ENCODE measurements at places on chromosomes 4 and X.

- DNase-seq = no peak
These were observed 973.3 kb upstream of the FTHL17 start for GRCh38 chrX:32045149-32045548.

DNA sequence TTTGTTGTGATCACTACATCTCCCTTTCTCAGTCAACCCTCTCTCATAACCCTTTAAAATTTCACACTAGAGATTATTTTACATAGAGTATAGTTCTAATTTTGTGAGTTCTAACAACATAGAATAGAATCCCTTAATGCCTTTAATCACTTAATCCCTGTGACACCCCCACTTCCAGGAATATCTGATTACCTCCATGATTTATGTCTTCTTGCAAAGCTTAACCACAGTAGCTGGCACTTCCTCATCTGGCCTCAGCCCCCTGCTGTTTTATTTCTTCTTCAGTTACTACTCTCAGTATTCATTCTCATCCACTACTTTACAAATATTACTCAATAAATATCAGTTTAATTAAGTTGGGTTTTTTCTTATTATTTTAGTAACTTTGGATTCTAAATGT lies 340.9 kb downstream of the CENPC start:
- DNase-seq = no peak

DNA sequence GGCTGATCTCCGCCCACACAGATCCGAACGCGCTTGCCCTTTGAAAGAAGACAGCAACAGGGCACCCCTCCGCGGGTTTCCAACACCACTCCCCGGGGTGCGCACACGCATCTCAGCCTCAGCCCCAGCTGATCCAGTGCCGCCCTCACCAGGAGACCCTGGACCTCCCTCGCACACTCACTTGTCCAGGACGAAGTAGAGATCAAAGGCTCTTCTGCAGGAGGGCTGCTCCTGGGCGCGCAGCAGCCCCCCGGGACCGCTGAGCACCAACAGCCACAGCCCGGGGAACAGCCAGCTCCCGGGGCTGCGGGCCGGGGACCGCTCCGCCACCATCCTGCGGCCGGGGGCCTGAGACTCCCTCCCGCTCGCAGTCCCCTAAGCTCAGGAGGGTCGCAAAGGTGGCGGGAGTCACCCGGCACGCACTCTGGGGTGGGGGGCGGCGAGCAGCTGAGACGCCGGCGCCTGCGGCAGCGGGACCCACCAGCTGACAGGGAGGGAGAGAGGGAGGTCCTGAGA lies 743 bp downstream of the ANTXR2 start:
- peak; percentile 47 for DNase-seq

- DNase-seq = no peak
These were observed 89.3 kb upstream of the ENPP6 start for GRCh38 chr4:184306949-184307348.

- no peak for DNase-seq
These were observed 7.8 kb downstream of the SPATA4 start for GRCh38 chr4:176187624-176188023.

DNA sequence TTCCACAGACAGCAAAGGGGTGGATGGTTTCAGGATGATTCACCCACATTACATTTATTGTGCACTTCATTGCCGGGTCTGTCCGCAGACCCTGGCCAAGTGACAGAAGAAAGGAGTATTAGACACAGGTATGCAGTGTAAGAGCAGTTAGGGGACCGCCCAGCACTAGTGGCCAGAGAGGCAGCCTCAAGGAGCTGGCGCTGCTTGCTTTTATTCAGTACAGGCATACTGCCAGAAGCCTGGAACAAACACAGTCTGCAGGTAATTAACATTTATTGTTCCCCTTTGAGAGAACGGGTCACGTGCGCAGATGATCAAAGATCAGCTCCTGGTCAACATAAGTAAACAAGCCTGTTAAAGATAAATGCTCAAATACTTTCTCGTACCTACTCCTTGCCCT lies 1639.0 kb upstream of the IGFBP7 start:
- no peak for DNase-seq

- DNase-seq = peak; percentile 13
These were observed 75.1 kb downstream of the PRKX start for GRCh38 chrX:3638280-3638873.

- DNase-seq = no peak
These were observed 610.2 kb downstream of the UBE2NL start for GRCh38 chrX:144494074-144494473.

DNA sequence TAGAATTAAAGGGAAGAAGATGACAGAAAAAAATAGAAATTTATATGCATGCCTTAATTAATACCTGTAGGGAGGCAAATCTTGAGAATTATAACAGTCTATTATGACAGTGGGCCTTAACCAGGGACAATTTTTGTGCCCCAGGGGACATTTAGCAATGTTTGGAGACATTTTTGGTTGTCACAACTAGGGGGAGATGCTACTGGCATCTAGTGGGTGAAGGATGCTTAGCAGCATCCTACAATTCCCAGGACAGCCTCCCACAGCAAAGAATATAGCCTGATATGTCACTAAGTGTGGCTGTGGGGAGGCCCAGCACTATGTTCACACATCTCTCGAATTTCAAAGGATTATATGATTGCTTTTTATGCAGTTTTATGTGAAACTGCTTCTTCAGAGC lies 10.5 kb downstream of the GPR82 start:
- no peak for DNase-seq
